ENCODE measurements at places on chromosomes 2 and 18. TPM values are rescaled to one million over a fixed set of nuclear protein-coding genes. Genes with fewer than 3 reads are reported as not detected.

The SLC9A2 gene
- total RNA-seq = not detected

The GPR155 gene
- 0.69 TPM for total RNA-seq

DNA sequence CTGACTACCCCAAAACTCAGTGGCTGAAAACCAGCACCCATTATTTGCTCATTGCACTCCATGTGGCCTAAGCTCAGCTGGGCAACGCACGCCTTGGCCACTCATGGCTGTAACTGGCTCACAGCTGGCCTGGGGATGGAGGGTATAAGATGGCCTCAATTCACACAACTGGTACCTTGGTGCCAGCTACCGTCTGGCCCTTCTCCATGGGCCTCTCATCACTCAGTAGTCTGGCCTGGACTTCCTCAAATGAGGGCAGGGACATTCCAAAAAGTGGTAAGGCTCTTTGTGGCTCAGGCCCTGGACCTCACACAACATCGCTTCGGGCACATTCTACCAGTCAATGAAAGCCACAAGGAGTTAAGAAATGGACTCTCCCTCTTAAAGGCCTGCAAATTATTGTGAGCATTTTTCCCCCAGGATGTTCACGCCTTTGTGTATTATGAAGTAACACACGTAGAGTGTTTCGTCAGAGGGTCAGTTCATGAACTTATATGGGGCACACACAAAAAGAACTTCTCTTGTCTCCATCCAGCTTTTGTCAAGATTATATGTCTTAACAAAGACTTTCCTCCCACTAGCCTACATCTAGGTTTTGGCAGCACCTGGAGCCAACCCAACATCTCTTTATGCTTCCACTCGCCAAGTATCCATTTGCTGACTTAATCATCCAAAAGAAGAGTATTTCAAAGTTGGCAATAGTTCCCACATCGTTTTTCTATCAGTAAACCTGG, 145.2 kb downstream of the CCBE1 start:
- DNase-seq = no peak

- DNase-seq = no peak
Measured at GRCh38 chr2:224162122-224162521, 123.0 kb upstream of the SERPINE2 start.

The THUMPD2 gene
- total RNA-seq = 16.5 TPM
